HCT116 (cell line): ENCODE measurements at places on chromosomes 12 and 14. TPM values are rescaled to one million over a fixed set of nuclear protein-coding genes. Genes with fewer than 3 reads are reported as not detected.

DDX47 gene
- 103 TPM for total RNA-seq

CLEC2A gene
- total RNA-seq = not detected

TDG gene
- total RNA-seq = 23.9 TPM

CCDC88C gene
- total RNA-seq = 20.8 TPM

SLC10A1 gene
- not detected for total RNA-seq

OASL gene
- 4.1 TPM for total RNA-seq

CBX5 gene
- 72.3 TPM for total RNA-seq

NOXRED1 gene
- total RNA-seq = 0.66 TPM
